Activated CD4-positive, alpha-beta T cell treated with anti-CD3 and anti-CD28 coated beads, Interleukin-2, Interleukin-6, amounts not matched to agents 100 ng/mL and 50 ng/mL, durations not matched to agents 16 hours and 8 hours (primary cell): ENCODE measurements at places on chromosomes 13 and 19.
A peak's percentile ranks its signal among the peaks of the same experiment; 100 is the strongest.

DNA sequence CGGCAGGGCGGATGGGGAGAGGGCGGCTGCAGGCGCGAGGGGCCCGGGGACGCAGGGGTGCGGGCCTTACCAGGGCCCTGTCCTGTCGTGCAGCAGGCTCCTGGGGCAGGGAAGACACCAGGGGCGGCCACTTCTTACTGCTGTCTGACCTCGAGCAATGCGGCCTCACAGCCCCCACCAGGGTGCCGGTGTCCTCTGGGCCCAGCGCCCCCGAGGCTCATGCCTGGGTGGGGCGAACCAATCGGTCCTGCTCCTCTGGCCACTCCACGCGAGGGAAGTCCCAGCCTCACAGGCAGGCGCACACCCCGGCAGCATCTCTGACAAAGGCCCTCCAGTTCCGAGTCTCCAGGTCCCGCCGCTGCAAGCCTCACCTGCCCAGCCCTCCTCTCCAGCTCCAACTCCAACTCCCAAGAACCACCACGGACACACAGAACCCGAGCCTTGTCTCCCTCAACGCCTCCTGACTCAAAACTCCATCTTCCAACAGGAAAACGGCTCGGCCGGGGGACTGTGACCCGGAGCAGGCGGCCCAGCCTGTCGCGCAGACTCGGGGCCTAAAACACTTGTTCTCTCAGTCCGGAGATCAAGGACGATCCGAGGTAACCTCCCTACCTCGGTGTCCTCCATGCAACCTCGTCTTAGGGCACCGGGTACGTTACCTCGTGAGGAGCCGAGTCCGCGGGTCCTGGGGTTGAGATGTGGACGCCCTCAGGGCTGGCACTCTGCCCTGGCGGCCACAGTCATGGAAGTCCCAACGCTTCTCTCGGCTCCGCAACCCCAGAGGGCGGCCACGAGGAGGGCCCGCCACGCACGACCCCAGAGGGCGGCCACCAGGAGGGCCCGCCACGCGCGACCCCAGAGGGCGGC, 6.5 kb downstream of the FGF22 start:
- no peak for DNase-seq

DNA sequence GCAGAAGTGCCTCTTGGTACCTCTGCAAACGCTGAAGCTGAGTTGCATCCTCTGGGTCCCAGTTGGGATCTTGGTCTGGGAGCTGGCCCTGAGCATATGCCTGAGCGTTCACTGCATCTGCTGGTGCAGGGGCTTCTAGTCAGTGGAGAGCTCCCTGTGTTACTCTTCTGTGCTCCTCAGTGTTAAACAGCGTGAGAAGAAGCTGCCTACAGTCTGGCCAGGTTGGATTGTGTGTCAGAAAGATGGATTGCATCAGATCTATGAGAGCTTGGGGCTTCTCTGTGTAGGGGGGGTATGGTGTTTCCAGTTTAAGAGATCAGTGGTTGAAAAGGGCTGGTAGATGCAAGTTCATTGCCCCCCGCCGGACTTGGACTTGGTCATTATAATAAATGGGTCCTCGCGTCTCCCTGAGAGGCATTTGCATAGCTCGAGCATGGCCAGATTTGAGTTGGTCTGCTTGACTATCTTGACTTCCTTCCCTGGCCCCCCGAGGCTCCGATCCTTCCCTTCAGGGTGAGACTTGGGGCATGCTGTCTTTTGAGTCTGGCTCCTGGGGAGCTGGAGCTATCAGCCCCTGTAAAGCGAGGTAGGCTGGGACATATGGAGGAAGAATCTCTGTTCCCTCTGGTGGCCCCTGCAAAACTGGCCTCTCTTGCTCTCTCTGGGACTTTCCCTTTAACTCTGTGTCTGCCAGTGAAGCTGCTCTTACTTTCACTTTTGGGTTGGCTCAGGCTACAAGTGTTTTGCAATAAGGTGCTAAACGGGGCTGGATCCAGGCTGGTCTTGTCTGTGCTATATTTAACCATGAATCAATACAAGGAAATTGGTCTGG, 52.9 kb downstream of the OR10H4 start:
- DNase-seq, result peak; percentile 78

- peak; percentile 19 for DNase-seq
These were observed 30.8 kb upstream of the RFC3 start for GRCh38 chr13:33787051-33787591.

DNA sequence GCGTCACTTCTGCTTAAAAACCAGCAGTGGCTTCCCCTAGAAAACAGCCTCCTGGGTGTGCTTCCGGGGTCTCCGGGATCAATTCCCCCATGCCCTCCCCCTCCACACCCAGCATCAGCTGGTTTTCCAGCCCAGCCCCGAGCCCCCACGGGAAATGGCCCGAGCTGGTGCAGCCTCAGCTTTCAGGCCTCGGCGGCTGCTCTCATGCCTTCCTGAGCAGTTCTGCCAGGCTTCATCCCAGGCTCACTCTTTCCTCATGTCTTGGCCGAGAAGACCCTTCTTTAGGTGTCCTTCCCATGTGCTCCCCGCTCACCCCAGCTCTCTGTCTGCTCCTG, 103.1 kb upstream of the RNF113B start:
- no peak for DNase-seq

- DNase-seq, result no peak
These were observed 18.5 kb upstream of the GPR18 start for GRCh38 chr13:99276706-99277105.

- DNase-seq, result no peak
These were observed 1.2 kb downstream of the KIR2DL4 start for GRCh38 chr19:54804571-54804970.

GRCh38 chr19:13961826-13962698, 9.8 kb downstream of the DCAF15 start:
- no peak for DNase-seq

DNA sequence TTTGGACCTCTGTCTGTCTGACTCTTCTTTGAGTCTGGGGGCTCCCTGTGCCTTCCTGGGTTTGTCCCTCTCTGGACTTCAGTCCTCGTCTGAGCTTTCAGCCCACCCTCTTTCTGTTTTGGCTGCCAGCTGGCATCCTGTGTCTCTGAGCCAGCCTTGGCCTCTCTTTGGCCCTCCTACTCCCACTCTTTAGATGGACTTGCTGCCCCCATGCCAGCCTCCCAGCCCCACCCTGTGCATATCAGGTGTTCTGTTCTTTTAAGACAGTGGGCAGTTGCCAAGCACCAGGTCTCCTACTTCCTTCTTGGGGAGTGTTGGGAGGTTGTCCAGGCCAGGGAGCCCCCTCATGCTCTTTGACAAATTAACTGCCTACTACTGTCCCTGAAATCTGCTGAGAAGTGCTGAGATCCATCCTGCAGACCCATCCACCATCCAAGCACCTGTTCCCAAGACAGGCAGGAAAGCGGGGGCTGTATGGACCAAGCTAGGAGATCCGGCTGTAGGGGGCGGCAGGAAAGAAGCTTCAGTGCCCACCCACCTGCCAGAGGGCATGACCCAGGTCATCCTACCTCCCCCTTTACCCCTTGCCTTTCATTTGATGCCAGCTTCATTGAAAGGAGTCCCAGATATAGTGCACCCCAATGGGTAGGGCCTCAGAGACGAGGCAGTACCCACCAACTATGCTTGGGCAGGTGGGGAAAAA, 9.6 kb downstream of the CIC start:
- no peak for DNase-seq

GRCh38 chr19:18225702-18226468, at the start of gene PDE4C:
Gene PDE4C (minus strand): TSS chr19:18226438. CDS start chr19:18226415, 23 bp downstream.
- DNase-seq, result no peak

- no peak for DNase-seq
These were observed 344.3 kb downstream of the TEX29 start for GRCh38 chr13:111664696-111665095.

DNA sequence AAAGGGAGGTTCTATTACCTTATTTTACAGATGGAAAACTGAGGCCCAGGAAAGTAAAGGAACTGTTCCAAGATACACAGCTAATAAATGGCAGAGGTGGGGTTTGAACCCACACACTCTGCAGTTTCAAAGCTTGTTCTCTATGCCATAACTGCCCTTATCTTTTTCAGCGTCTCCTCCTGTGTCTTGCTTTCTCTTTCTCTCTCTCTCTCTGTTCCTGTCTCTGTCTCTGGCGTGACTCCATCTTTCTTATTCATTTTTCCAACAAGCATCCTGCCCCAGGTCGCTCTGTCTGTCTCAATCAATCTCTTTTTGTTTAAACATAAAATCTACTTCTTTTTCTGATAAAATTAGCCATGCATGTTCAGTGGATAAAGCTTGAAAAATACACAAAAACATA, 3.2 kb upstream of the IFNL4 start:
- no peak for DNase-seq

DNA sequence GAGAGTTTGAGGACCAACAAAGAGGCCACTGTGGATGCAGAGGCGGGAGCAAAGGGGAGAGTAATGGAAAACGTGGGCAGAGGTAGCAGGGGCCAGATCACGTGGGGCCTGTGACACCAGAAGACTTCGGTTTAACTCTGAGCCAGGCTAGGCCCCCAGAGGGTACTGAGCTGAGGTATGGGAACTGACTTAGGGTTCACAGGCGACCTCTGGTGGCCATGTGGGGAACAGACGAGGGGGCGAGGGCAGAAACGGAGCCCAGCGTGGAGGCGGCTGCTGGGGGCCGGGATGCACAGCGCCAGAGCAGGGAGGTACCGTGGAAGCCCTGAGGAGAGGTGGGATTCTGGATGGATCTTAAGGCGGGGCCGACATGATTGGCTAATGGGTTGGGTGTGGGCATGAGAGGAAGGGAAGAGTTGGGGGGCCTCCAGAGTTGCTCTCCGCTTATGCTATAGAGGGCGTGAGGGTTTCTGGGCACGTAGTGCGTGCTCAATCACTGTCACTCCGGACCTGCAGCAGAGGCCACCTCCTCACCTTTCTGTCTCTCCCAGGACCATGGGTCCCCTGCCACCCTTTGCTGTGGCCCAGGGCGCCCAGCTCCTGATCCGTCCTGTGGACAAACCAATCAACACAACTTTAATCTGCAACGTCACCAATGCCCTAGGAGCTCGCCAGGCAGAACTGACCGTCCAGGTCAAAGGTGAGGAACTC, 13.7 kb downstream of the PVR start:
- peak; percentile 79 for DNase-seq

- DNase-seq, result no peak
These were observed 102.0 kb downstream of the FOXO1 start for GRCh38 chr13:40564342-40565001.

DNA sequence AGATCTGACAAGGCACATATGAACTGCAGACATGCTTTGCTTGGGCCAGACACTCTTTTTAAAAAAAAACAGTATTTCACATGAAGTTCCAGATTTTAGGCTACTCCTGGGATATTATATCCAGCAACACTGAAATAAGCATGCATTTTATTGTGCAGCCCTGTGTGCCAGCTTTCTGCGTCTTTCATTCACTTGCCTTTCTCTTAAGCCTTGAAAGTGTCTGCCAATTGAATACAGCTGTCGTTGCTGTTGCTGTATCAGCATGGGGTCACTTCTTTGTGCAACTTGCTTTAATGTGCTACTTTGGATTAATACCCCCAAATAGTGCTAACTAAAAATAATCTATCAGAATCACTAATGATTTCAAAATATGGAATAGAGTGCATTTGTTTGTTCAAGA, 657.8 kb downstream of the SLITRK6 start:
- no peak for DNase-seq

- no peak for DNase-seq
These were observed 208.5 kb upstream of the ZNF536 start for GRCh38 chr19:30163663-30164062.
